ENCODE measurements at places on chromosomes 1 and 21.

DNA sequence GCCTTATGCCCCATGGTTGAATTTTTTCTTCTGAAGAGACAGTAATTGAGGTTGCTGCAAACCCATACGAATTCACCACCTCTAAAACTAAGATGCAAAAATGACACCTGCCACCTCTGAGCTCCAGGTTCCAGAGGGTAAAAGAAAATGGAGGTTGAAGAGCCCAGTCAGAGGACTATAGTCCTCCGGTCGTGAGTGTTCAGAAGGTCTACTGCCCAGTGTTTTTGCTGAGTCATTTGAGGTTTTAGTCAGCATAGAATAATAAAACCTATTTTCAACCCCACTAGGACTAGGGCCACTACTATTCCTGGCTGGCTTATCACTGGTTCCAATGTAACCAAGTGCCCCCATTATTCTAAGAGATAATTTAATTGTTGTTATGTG, 12.9 kb upstream of the SLAMF7 start:
- no peak for DNase-seq

GRCh38 chr1:125065821-125066180, 3881.0 kb downstream of the SRGAP2C start:
- DNase-seq = no peak

- DNase-seq = no peak
Measured at GRCh38 chr1:207352554-207352953, 31.1 kb downstream of the CD55 start.

DNA sequence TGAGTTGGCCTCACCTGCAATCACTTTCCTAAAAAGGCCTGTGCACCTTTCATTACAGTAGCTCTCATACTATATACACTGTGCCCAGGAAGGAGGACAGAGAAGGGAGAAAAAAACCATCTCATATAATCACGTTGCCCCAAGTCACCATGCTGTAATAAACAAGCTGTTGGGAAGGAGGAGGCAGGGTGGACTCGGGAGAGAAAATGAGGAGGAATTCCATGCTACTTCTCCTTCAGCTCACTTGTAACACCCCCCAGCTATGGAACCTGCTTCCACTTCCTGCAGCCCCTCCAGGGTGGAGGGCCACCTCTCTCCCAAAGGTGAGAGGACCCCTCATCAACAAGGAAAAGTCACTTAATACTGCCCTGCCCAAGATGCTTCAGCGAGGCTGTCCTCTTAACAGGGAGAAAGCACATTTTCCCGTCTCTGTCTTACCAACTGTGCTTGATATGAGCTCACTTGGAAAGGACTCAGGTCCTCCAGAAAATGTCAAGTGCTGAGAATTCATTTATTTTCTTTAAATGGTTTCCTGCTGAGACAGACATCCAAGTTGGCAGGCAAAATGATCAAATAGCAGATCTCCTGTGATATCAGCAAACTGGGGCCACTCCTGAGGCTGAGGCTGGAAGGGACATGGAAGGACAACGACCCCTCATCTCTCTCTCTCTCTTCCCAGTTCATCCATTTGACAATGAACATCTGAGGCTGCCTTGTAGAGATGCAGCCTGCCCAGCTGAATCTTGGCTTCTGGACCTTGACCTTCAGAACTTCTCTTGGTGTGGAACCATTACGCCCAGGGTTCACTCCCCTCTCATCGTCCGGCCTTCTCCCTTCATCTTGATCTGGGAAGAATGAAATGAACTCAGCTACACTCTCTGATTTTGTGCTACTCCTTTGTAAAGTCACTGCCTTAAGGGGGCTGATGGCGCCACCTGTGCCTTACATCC, 54.0 kb downstream of the CAPN9 start:
- DNase-seq = no peak

DNA sequence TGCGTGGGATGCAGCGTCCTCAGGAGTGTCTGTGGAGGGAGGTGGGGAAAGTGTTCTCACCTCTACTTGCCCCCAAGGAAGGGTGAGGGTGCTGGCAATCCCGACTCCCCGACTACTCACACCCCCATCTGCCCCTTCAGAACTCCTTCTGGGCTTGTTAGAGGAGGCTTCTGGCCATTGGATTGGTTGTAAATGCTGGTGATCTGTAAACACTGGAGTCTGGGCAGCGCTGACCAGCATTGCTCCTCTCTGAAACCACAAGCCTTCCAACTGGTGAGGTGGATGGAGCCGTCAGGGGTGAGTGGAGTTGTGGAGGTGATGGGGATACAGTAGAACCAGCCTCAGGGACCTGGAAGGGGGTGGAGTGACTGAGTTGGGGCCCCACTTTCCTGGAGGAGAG, 59.3 kb downstream of the NKAIN1 start:
- DNase-seq = no peak

GRCh38 chr1:206560007-206560716, 52.1 kb downstream of the EIF2D start:
- no peak for DNase-seq

DNA sequence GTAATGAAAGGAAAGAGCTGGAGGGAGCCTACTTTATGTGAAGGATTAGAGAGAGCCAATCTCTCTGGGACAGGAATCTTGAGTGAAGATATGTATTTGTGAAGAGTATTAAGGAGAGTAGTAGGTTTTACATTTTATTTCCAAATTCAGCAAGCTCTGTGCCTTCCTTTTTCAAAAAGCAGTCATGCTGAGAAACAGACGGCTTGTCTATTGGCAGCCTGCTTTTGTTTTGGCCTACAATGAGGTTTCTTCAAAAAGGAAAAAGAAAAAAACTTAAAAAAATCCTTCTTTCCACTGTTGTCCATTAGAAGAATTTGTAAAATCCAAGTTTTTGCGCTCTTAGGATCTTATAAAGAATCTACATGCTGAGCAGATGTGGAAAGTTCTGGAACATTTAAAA, 103.6 kb upstream of the PTGFR start:
- DNase-seq = no peak

DNA sequence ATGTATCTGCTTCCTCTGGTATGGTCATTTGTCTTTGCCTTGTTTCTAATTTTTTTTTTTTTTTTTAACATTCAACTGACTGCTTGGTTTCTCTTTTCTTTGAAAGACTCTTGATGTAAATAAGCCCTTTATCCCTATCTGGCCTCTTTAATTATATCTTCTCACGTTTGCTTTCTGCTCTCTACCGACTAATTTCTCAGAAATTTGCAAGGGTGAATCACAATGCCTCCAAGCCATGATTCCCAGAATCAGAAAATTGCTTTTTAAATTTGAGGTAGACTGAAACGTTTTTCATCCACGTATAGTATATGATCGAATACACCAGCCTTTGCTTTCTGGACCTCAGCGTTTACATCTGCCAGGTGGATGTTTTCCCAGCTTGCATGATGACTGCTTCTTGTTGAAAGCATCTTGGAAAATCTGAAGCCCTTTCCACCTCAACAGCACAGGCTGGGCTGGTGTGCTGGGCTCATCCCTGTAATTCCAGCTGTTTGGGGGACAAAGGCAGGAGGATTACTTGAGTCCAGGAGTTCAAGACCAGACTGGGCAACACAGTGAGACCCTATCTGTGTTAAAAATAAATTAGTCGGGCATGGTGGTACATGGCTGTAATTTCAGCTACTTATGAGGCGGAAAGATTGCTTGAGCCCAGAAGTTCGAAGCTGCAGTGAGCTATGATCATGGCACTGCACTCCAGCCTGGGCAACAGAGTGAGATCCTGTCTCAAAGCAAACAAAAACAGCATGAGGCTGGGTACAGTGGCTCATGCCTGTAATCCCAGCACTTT, 35.0 kb upstream of the GPR137B start:
- DNase-seq = no peak

GRCh38 chr1:4001461-4001860, 101.4 kb upstream of the C1orf174 start:
- DNase-seq = no peak

DNA sequence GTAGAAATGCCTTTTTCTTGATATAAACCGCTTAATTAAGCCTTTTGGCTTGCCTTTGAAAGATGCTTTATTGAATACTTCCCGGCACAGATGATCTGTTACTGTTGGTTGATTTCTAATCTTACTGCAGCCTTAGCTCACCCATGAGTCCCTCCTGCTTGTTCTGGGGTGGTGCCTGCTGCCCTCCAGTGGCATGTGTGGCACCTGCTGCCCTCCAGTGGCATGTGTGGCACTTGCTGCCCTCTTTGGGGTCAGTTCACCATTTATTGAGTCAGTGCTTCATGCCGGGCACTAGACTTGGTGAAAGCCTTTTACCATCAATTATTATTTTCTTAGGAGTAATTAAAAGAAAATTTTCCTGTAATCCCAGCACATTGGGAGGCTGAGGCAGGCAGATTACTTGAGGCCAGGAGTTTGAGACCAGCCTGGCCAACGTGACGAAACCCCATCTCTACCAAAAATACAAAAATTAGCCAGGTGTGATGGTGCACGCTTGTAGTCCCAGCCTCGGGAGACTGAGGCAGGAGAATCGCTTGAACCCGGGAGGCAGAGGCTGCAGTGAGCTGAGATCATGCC, 54.3 kb downstream of the ADARB1 start:
- no peak for DNase-seq
